ENCODE measurements at places on chromosomes 3 and 15.

GRCh38 chr15:72238586-72238985, 7.6 kb upstream of the PKM start:
- DNase-seq: no peak

- DNase-seq: no peak
Observed at GRCh38 chr15:52134502-52135144, 22.0 kb upstream of the BCL2L10 start.

- DNase-seq: no peak
Observed at GRCh38 chr3:37722477-37722876, 139.2 kb upstream of the CTDSPL start.

DNA sequence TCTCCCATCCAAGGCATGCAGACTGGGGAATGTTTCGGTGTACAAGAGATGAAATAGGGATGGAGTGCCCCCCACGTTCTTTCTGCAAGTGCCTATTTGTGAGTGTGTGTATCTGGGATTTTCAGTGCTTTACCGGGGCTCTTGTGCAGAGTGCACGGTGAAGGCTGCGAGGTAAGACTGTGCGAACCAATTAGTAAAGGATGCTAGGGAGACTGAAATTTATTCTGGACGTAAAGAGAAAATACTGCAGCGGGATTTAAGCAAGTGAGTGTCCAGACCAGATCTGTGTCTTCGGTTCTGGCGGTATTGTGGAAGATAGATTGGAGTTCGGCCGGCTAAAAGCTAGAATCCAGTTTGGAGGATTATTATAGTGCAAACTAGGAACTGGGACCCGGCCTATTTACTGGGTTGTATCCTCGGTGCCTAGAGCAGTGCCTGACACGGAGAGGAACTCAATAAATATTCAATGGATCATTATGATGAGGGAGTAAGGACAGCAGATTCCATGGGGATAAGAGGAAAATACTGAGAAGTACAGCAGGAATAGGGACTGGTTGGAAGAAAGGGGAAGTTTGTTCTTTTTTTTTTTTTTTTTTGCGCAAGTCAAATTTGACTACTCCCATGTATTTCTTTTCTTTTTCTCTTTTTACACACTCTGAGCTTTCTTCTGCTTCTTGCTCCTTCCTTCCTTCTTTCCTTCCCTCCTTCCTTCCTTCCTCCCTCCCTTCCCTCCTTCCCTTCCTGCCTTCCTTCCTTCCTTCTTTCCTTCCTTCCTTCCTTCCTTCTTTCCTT, 580 bp upstream of the MAGEF1 start:
- no peak for DNase-seq

DNA sequence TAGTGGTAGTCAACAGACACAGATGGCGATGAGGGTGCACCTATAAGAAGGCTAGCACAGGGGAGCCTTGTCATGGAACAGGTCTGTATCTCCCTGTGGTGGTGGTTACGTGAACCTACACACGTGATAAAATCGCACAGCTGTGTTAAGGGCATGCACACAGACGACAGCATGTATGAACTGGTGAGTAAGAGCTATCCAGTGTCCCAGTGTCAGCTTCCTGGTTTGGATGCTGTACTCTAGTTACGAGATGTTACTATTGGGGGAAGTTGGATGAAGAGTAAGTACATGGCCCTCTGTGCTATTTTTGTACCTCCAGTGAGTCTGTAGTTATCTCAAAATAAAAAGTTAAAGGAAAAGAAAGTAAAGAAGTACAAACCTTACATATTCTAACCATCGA, 38.2 kb downstream of the MTMR10 start:
- DNase-seq: no peak

DNA sequence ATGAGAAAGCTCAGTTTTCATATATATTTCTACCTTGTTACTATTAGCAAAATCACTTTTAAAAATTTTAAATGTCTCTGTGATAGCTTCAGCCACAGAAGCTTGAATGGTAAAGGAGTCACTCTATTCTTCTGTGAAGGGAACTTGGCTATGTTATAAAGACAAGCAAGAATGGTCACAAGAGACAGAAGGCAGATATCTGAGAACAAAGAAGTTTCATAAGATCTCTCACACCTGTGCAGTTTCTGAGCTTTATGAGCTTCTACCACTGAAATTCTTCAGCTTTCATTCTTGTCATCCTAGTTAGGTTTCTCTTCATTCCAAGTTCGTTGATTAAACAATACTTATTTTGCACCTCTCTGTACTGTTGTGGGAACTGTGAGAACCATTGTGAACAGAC, 853.4 kb downstream of the IGSF11 start:
- no peak for DNase-seq

- DNase-seq: peak; percentile 70
Observed at GRCh38 chr3:191523148-191523547, 62.2 kb downstream of the PYDC2 start.

- DNase-seq: no peak
Observed at GRCh38 chr3:157512534-157512933, 9.3 kb upstream of the VEPH1 start.

- no peak for DNase-seq
Observed at GRCh38 chr3:125481786-125482185, 38.2 kb downstream of the SNX4 start.
